ENCODE measurements at places on chromosomes 2 and 18.
A peak's percentile ranks its signal among the peaks of the same experiment; 100 is the strongest.

DNA sequence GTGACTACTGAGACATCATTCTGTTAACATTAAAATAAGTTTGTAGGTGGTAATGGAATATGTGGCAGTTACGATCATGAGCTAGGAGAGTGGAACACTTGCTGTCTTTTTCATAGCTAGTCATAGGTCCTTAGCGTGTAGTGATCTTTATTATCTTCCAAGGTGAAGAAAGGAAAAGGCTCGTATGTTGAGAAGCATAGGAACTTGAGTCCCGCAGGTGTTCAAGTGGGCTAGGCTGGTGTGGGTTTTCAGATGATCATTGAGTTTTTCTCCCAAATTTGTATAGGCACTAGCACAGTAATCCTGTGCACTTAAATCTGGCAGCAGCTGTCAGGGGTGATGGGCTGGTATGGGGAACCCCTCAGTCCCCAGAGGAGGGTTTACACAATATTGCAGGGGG lies 10.9 kb downstream of the SLC20A1 start:
- no peak for DNase-seq

- no peak for DNase-seq
Observed at GRCh38 chr2:134694411-134694810, 24.4 kb downstream of the TMEM163 start.

GRCh38 chr18:62164855-62165487 lies 21.9 kb downstream of the PIGN start:
- no peak for DNase-seq

DNA sequence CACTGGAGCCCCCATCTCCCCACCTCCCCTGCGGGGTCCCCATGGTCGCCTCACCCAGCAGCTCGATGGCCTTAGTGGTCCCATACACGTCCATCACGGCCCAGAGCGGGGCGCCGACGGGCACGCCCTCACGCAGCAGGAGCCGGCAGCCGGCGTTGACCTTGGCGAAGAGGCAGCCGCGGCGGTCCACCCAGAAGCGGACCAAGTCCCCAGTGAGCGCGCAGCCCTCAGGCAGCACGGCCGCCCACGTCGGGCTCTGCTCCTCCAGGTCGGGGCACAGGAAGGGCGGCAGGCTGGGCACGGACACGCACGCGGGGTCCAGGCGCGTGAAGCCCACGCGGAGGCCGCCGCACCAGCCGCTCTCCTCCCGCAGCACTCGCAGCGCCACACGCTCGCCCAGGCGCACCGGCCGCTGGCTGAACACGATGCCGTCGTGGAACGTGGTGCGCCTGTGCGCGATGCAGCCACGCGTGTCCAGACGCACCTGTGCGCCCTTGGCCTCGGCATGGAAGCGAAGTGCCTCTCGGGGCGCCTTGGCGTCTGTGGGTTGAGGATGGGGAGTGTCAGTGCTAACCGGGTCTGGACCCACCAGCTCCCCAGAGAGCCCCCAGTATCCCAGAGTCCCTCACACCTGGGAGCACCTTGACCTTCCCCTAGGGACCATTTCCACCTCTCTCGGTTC lies 4.6 kb downstream of the NEURL3 start:
- no peak for DNase-seq

GRCh38 chr2:225056330-225057073 lies 14.2 kb upstream of the DOCK10 start:
- DNase-seq, result no peak

DNA sequence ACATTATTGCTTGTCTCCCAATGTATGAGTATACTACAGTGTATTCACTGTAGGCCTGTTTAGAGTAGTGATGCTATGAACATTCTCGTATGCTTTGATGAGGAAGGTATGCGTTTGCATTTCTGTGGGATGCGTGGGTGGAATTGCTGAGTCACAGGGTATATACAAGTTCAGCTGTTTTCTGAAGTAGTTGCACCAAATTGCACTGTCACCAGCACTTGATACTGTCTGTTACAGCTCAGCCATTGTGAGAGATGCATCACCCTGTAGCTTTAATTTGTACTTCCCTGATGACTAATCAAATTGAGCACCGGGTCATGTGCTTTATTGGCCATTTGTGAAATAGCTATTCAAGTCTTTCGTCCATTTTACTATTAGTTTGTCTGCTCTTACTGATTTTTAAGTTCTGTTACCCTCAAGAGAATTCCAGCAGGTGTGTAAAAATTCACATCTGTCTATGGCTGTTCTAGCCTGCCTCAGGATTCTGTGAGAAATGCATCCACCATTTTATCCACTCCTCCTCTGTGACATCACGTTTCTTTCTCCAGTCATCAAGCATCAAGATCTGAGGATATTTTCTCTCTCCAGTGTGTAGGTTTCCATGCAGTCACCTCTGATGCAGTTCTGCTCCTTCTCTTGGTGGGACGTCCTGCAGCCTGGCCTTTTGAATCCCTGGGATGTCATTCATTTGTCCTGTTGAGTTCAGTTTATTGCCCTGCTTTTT lies 72.5 kb downstream of the DGKD start:
- DNase-seq, result peak; percentile 69

DNA sequence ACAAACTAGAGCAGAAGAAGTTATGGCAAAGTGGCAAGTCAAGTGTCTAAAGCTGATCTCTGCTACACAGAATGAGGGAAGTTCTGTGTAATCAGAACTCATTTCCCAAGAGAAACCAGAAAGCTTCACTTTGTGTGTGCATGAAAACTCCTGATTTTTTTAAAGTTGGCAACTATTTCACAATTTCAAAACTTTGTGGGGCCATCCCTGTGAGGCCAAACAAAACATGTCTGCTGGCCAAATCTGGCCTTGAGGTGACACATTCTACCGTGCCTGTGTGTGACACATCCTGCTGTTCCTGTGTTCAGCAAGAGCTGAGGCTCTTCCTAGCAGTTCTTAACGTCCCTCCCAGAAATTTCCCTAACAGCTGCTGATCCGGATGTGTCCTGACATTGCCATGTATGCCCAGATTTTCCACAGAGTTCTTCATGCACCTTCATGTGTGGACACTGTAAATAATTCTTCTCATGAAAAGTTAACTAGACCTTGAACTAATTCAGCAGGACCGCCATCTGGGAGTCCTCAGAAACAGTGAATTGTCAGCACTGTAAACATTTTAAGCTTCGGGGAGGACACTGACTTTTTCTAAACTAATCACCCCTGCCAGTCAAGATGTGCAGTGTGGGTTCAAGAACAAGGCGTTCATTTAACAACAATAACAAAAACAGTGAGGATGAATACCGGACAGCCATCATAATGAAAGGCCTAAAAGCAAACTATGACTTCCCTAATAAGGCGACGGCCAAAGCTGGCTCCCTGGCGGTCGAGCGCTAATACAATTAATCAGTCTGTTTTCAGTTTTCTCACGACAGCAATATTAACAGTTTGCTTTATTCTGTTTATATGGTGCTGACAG lies 99.0 kb downstream of the PLEKHM3 start:
- DNase-seq, result no peak

GRCh38 chr2:165469417-165469816 lies at the start of gene CSRNP3:
CSRNP3 (plus strand) TSS chr2:165469698; CDS start chr2:165595066, 125,368 bp downstream.
- DNase-seq, result peak; percentile 79

DNA sequence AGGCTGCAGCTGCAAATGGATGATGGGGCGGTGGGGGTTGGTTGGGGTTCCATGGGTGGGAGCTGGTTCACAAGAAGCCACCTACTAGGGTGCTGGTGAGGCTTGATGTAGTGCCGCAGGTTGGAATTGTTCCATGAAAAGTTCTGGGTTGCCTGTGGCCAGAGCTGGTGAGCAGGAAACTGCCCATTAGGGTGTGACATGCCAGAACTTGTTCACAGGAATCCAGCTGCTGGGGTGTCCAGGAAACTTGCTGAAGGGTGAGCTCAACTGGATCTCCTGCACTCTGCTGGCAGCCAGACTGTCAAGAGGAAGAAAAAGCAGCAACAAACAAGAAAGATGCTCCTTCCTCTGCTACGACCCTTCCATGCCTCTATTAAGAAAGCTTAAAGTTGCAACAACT lies 48.8 kb downstream of the MAP3K20 start:
- DNase-seq, result no peak

- DNase-seq, result no peak
Observed at GRCh38 chr2:134338208-134338607, 84.3 kb downstream of the MGAT5 start.

DNA sequence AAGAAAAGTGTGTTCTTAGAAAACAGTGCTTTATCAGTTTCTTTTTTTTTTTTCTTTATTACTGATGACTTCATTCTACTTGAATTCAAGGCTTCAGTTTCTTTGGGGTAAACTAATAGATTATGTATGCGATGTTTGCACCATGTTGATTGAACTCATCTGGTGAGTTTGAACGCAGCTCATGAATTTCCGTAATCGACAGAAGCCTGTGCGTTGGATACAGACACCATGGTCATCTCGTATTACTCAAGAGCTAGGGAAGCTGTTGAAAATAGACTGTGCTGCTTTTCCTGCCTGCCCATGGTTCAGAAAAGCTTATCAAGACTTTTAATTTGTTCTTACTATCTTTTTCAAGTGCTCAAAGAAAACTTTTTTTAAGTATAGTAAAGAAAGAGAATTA lies 185.5 kb upstream of the NRP2 start:
- peak; percentile 17 for DNase-seq

DNA sequence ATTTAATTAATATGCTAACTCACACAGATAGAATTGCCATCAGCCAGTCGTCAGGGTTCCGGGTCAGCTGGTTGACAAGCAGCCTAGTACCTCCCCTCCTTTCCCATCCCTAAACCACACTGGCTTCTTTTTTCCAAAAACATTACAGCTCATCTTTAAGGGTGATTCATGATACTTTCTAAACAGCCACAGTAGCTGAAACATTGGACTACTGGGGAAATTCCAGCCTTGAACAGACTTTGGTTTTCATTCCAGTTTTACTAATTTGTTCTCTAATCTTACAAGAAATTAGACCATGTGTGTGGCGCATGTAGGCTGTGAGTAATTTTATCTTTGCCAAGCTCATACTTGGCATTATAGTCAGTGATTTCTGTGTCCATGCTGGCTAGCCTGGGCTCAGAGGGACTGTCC lies 110.8 kb downstream of the FMNL2 start:
- DNase-seq, result peak; percentile 21

- no peak for DNase-seq
Observed at GRCh38 chr18:79566771-79567431, 112.7 kb upstream of the CTDP1 start.

- peak; percentile 18 for DNase-seq
Observed at GRCh38 chr2:227125506-227125905, 38.5 kb downstream of the COL4A4 start.

DNA sequence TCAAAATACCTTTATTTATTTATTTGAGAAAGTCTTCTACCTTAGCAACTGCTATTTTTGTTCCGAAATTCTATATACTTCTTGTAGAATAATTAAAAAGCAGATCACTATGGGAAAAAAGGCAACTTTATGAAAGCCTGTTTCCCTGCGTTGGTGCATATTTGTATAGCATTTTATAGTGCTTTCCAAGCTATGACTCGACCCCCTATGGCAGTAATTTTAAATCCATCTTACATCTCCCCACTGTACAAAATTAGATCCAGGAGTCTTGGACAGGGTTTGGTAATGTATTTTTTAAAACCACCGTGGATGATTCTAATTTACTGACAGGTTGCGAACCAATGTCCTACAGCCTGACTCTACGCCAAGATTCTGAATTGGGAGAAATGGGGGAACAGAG lies 10.1 kb downstream of the TANK start:
- DNase-seq, result no peak

GRCh38 chr18:55448420-55448819 lies 139.6 kb downstream of the TCF4 start:
- DNase-seq, result no peak

DNA sequence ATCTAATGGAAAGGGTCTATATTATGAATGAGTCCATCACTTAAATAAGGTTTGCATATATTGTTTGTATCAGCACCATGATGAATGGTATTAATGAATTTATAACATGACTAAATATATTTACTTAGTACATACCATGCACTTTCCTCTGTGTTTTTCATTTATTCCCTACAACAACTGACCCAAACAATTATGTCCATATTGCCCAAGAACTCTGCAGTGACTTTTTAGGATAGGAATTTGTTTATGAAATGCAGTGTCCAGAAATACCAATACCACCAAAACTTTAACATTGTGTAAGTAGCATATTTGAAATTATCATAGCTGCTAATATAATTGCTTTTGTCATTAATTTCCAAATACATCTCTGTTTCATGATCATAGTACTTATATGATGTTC lies 119.7 kb downstream of the WDR7 start:
- DNase-seq, result no peak

DNA sequence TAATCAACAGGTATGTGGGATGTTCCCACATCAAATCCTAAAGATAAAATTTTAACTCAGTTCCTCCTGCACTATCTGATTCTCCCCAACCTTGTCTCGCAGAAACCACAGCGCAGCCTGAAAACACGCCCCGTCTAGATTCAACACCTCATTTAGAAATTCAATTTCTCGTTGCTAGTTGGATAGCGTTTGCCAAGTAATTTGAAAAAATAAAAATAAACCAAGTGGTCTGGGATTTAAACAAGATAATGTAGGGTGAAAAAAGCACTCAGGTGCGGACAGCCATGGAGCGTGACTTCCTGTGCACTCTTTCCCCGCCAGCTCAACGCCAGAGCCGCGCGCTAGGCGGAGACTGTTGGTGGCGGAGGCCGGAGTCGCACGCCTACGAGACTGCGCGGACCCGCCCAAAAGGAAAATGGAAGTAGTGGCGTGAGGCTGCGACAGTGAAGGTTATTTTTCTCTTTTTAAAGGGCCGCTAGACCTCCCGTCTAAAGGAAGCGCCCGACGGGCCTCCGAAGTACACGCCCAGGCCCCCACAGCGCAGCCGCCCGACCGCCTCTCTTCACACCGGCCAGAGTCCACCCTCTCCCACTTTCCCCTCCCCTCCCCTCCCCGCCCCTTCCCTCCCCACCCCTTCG lies 615 bp upstream of the CCNT2 start:
- no peak for DNase-seq

DNA sequence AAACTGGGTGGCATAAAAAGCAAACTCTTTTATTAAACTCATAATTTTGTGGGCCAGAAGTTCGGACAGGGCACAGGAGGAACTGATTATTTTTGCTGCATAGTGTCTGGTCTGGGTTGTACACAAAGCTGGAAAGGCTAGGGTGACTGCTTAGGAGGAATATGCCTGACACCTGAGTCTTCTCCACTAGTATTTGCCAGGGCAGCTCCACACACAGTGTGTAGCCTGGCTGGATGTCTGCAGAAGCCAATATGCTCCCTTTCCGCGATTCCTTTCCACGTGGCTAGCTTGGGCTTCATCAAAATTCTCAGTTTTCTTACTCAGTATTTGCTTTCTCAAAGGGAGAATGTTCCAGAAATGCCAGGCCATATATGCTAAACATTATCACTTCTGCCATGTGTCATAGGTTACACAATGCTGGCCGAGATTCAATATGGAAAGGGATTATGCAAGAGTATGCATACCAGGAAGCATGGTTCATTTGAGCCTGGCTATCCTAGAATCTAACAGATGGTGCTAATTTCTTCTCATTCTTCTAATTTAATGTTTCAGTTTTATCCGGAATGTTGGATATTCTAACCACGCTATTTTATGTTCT lies 142.7 kb upstream of the DOK6 start:
- DNase-seq, result no peak

DNA sequence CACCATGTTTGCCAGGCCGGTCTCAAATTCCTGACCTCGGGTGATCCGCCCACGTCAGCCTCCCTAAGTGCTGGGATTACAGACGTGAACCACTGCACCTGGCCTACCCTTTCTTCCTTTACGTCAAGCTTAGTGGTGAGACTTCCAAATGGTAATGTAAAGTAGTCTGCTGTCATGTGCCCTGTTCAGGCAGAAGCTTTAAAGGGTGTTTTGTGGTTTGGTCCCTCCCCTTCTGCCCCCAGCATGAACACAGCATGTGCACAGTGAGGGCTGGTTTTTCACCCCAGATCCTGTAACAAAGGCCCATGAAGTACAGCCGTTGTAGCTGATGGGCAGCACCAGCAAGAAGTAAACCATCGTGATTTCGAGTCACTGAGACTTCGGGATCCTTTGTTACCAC lies 2.7 kb upstream of the DTYMK start:
- DNase-seq, result no peak

Measured in urothelium cell line (cell line).